ENCODE measurements at places on chromosomes 11 and 22.

GRCh38 chr11:91851908-91852307, 372.7 kb upstream of the FAT3 start:
- DNase-seq, result no peak

- DNase-seq, result no peak
These were observed 69.8 kb downstream of the LHFPL7 start for GRCh38 chr22:24876700-24877099.

DNA sequence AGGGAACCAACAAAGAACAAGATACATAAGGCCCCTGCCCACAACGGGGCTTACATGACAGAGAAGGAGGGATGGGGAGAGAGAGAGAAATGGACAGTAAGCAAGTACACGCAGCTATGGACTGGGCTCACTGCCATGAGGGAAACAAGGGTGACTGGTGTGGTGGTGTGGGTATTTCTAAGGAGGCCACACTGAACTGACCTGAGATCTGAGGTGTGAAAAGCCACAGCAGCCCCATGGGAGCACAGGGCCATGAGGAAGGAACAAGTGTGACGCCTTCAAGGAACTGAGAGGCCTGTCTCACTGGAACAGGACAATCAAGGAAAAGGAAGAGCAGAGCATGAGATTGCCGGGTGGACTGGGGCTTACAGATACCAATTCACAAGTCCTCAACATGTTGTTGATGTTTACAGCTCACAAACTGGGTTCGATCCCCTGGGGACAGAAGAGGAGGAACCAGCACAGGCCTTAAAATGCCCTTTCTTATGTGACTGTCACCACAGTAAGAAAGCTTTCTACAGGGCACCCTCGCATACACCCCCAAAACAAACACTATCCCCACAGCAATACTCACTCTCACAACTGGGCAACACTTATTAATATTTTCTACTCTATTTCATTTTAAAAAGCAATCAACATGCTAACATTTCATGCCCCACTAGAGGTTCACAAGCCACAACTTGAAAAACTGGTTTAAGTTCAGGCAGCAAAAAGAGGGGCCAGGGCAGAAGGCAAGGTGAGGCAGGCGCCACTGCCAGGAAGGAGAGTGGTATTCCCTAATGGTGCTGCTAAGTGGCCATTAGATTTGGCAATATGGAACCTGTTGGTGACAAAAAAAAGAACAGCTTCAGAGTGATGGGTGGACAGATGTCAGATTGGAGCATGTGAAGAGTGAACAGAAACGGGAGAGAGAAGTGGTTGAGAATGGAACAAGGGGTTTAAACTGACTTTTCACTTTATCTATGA, 39.1 kb downstream of the TCIRG1 start:
- DNase-seq, result no peak

DNA sequence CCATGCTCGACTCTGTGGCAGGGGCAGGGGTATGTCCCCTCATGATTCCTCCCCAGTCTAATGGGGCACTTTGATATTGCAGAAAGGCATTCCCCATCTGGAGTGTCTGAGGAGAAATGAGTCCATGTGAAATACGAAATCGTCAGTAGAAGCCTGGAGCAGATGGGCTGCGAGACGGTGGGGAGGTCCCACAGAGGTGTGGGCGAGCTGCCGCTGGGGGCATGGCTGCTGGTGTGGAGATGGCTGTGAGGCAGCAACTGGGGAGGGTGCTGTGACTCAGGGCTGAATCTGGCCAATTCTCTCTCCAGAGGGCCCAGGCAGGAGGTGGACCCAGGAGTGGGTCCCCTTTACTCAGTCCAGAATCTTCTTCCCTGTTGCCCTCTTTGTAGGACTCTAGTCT, 11.2 kb downstream of the KCTD21 start:
- DNase-seq, result no peak

DNA sequence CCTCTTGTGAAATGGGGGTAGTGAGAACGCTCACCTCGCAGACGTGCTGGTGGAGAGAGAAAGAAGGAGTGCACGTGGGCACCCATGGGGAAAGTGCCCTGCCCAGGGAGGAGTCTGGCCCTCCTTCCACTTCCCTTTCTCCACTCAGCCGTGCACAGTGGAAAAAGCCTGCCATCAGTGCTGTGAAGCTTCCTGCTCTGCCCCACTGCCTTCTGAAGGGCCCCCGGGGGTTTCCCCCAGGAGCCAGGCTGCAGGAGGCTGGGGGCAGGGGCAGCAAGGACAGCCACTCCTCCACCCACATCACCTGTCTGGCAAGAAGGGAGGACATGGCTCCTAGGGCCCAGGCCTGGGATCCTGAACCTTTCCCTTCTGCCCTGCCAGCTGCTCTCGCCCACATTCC, 7.6 kb downstream of the TP53I11 start:
- peak; percentile 35 for DNase-seq

GRCh38 chr11:56353991-56354390, at the start of gene OR8J1:
TSS of gene OR8J1 (plus strand) at chr11:56354291. CDS start at chr11:56360247, 5,956 bp downstream.
- DNase-seq, result no peak

DNA sequence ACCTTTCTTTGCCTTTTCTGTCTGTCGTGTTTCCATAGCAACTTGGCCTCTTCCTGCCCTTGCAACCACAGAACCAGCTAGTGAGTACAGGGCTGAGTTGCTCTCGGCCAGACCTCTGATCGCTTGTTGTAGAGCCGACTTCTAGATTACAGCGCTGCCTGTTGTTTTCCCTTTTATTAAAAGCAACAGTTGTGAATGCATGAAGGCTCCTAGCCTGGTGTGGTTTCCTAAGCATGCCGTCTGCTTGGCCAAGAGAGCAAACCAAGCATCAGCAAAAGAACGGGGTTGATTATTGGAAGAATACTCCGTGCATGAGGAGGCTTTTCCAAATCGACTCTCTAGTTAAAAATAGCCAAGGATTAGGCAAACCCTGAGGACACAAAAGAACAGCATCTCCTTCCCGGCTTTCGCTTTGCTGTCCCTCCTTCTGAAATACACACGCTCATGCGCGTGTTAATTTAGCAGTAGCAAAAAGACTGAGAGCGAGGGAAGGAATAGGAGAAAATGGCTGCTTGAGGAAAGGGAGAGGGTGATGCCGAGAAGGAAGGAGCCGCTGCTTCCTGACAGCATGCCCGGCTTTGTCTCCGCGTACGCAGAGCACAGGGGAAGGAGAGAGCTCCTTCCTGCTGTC, 71.5 kb upstream of the TTC12 start:
- DNase-seq, result no peak

- DNase-seq, result peak; percentile 19
These were observed 33.8 kb downstream of the TECTA start for GRCh38 chr11:121134741-121135312.

- no peak for DNase-seq
These were observed 45.7 kb downstream of the PDGFD start for GRCh38 chr11:104118105-104118744.

DNA sequence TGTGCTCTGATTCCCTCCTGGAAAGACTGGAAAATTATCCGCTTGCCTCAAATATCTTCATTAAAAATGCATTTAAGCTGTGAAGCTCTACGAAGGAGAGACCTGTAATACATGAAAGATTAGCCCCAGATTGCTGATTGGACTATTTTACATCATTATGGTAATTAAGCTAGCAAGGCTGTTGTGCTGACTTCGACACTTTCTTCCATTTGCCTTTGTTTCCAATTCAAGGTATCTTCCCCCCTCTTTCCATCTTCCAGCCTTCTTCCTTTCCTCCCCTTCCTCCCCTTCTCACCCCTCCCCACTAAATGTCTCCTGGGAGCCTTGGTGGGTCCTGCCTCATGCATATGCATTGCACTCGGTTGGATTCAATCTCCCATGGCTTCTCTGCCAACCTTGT, 710.8 kb downstream of the OPCML start:
- no peak for DNase-seq

GRCh38 chr11:111456086-111456858, 55.9 kb downstream of the BTG4 start:
- DNase-seq, result no peak

GRCh38 chr11:75784506-75784905, 15.9 kb downstream of the DGAT2 start:
- no peak for DNase-seq

GRCh38 chr11:45385844-45386243, 99.7 kb upstream of the SYT13 start:
- DNase-seq, result no peak

DNA sequence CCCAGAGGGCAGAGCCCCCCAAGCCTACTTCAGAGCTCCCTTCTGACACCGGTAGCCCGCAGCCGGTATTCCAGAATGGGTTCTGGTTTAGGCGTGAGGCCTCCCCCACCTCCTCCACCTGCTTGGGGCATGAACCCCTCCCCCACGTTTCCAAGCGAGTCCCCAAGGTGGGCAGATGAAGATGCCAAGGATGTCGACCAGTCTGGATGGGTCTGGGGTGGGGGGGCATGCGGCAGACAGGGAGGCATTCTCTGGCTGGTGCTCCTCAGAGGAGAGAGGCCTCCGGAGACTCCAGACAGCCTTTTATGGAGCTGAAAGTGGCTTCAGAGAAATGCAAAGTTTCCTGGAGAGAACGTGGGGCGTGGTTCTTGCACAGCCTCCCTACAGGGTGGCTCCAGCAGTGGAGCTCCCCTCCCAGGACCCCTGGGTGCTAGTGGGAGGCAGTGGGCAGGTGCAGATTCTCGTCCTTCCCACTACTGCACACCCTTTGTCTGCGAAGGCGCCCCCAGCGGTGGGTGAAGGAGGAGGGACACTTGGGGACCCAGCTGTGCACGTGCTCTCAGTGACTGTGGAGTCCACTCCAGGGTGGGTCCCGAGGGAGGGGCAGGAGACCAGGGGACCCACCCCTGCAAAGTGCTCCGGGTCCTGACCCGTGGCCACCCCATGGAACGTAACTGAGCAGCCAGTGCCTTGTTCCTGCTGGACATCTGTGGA, 4.2 kb downstream of the CCND1 start:
- DNase-seq, result no peak

DNA sequence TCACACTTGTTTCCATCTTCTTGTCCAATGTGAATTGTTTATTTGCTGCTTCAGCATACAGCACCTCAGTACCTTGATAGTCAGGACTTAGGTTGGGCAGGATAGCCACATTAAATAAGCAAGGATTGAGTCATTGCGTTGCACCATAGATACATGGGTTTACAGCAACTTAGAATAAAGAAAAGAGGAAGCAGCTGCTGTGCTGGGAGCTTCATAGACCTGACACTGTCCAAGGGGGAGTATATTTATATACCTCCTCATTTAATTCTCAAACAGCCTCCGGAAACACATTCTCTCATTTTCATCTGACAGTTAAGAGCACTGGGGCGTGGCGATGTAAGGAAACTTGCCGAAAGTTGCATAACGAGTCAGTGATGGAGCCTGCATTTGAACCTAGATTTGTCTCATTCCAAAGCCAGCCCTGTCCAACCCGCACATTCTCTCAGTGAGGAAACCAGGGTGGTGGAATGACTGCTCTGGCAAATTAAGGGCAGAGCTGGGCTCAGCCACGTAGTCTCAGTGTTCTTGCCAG, 42.2 kb downstream of the UBASH3B start:
- DNase-seq, result peak; percentile 38

- no peak for DNase-seq
These were observed 15.4 kb upstream of the ST14 start for GRCh38 chr11:130144141-130144540.

DNA sequence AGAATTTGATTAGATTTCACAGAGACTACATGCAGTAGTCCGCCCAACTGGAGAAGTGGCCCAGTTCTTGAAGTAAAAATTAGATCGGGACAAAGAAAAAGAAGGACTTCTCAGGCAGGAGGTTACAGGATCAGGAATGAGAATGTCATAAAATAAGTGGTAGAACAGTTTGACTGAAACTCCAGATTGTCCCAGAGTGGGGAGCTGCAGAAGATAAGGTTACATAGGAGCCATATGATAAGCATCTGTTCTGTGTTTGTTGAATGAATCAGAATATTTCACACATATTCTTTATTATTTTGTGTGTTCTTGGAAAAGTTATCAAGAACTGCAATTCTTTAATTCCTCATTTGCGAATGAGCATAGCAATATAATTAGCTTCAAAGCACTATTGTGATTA, 210.6 kb downstream of the AASDHPPT start:
- DNase-seq, result no peak

GRCh38 chr22:35728639-35729308, 11.1 kb downstream of the APOL5 start:
- no peak for DNase-seq

GRCh38 chr22:25404928-25405816, 159.3 kb upstream of the GRK3 start:
- DNase-seq, result peak; percentile 34

DNA sequence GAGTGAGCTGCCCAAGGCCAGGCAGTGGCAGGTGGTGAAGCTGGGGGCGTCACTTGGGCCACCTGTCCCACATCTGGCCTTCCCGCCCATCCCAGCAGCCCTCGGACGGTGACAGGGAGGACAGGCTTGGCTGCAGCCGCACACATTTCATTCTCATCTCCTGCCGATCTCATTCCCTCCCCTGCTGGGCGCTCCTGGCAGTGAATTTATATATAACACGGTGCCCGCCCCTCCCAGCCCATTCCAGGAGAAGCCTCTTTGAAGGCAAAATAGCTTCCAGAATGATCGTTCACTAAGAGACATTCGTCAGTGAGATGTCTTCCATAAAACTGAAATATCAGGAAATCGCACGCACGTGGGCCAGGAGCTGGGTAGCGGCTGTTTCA, 861.3 kb downstream of the TBC1D22A start:
- DNase-seq, result no peak

DNA sequence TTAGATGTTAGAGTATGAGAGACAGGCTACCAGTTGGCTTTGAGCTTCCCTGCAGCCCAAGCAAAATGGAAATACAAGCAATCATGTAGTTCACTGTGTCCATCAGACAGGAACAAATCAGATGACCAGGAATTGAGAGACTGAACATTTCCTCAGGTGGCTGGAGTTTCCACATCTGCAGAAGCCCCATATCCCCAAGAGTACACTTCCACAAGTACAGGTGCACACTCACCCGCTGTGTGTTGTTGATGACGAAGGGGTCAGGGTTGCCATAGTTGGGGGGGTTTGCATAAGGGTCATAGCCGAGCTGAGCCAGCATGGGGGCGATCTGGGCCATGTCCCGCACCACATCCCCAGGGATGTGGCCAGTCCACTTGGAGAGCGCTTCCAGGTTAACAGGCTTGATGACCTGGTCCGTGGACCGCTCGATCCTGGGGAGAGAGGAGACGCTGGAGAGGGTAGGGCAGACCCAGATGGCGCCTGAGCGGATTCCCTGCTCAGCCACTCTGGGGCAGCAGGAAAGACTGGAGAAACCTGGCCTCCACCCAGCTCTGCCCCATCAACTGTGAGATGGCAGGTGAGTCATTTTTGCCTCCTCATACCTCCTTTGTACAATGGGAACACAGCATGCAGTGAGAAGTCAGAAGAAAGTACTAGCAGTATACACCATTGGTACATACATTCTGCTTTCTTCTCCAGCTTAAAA, 23.9 kb upstream of the TFIP11 start:
- DNase-seq, result no peak

- DNase-seq, result peak; percentile 17
These were observed 11.0 kb upstream of the SHANK2 start for GRCh38 chr11:71263386-71263785.

GRCh38 chr22:46081831-46082210, 68.5 kb upstream of the PPARA start:
- DNase-seq, result no peak

GRCh38 chr11:113615098-113615497, 91.0 kb downstream of the TMPRSS5 start:
- DNase-seq, result no peak

GRCh38 chr11:68843703-68844312, 2.1 kb upstream of the CPT1A start:
- peak; percentile 10 for DNase-seq

- DNase-seq, result no peak
These were observed 9.6 kb upstream of the SLC35C1 start for GRCh38 chr11:45795379-45795778.

- peak; percentile 32 for DNase-seq
These were observed 8.6 kb downstream of the TCN1 start for GRCh38 chr11:59857439-59858434.

Data from kidney glomerular epithelial cell (primary cell).